CD8-positive, alpha-beta memory T cell (primary cell): ENCODE measurements at places on chromosomes 16 and 17.

- no peak for DNase-seq
These were observed 56.2 kb downstream of the RPH3AL start for GRCh38 chr17:296379-296778.

DNA sequence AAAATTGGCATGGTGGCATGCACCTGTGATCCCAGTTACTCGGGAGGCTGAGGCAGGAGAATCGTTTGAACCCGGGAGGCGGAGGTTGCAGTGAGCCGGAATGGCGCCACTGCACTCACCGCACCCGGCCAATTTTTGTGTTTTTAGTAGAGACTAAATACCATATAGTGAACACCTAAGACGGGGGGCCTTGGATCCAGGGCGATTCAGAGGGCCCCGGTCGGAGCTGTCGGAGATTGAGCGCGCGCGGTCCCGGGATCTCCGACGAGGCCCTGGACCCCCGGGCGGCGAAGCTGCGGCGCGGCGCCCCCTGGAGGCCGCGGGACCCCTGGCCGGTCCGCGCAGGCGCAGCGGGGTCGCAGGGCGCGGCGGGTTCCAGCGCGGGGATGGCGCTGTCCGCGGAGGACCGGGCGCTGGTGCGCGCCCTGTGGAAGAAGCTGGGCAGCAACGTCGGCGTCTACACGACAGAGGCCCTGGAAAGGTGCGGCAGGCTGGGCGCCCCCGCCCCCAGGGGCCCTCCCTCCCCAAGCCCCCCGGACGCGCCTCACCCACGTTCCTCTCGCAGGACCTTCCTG is at the start of gene HBQ1:
HBQ1 (plus strand) TSS at position 359 of the 575 bp plus-strand sequence; CDS start at position 387, 28 bp downstream.
- DNase-seq, result peak; percentile 31

GRCh38 chr16:73047536-73048291 is at the start of gene ZFHX3:
Gene ZFHX3 (minus strand): TSS chr16:73048128. CDS start chr16:72960145, 87,983 bp downstream.
- DNase-seq, result peak; percentile 38

DNA sequence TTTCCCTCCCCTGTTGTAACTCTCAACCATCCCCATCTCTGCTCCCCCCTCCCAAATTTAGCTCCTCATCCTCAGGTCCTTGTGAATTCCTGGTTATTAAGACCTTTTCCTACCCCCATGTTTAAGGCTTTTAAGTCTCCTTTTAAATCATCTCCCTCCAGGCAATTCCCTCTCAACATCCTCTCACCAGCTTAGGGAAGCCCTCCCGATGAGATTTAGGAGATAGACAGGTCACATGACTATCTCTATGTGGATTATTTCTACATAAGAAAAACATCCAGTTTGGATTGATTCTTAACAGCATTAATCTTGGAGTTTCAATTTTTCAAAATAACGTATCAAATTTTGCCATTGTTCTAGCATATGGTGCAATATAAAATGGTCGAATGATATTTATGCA is 12.5 kb upstream of the WSB1 start:
- DNase-seq, result no peak

DNA sequence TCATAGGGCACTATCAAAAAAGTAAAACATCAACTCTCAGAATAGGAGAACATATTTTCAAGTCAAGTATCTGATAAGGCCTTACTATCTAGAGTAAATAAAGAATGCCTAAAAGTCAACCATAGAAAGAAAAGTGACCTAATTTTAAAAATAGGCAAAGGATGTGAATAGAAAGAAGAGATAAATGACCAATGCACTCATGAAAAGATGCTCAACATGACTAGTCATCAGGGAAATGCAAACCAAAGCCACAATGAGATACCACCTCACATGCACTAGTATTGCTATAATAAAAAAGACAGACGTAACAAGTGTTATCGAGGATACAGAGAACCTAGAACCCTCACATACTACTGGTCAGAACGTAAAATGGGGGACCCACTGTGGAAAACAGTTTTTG is 90.8 kb downstream of the DYNLRB2 start:
- no peak for DNase-seq
